Stimulated activated CD8-positive, alpha-beta memory T cell treated with anti-CD3 and anti-CD28 coated beads, Interleukin-4, amount 100 ng/mL, for 1 hour (primary cell): ENCODE measurements at places on chromosomes 13 and 19.

- no peak for DNase-seq
Observed at GRCh38 chr13:94707400-94708021, 4.8 kb downstream of the SOX21 start.

DNA sequence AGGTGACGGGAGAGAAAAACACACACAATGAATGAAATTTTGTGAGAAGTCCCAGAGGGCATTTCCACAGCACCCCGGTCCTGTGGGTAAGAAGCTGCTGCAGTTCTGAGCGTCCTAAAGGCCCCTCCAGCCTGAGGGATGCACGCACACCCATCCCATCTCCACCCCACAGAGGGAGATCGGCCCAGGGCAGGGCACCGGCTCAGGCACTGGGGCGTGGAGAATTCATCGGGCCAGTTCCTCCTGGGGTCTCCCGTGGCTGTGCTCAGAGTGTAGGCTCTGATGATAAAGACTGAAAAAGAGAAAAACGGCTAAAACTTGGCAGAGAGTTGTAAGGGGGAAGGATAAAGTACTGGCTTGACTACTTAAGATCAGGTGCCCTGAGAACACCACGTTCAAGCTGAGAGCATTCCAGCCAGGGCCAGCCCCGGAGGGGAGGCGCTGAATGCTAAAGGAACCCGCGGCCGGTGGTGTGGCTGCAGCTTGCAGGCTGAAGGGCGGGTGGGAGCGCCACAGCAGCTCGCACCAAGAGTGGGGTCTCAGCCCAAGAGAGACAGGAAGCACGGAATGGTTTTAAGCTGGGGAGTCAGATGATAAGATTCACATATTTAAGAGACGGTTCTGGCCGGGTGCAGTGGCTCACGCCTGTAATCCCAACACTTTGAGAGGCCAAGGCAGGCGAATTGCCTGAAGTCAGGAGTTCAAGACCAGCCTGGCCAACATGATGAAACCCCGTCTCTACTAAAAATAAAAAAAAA, 121.9 kb upstream of the SPACA7 start:
- DNase-seq = no peak

GRCh38 chr13:112346173-112346898, 29.8 kb upstream of the SPACA7 start:
- DNase-seq = no peak

DNA sequence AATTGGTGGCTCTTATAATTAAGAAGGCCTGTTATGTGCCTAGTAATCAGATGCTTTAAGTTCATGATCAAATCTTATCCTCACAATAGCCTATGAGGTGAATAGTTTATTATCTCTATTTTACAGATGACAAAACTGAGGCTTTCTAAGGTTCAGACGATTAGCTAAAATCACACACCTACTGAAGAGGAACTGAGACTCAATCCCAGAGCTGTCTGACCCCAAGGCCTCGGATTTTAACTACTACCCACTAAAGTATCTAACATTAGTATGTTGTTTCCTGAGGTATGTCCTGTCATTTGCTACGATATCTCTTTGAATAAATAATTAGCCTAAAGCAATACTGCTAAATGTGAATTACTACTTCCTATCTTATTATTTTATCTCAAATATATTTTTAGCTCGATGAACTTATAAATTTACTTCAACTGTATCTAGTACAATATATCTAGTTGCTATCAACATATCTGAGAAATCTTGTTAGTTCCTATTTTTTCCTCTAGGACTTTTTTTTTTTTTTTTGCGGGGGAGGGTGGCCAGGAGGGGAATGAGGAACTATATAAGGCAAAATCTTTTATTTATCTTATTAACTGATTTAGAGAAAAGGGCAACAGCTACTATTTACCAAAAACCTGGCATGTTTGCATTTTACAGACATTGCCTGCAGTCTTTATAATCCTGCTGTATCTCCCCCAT, 118.5 kb downstream of the ABCC4 start:
- no peak for DNase-seq

- DNase-seq = no peak
Observed at GRCh38 chr19:296476-297225, 5.4 kb upstream of the PLPP2 start.

DNA sequence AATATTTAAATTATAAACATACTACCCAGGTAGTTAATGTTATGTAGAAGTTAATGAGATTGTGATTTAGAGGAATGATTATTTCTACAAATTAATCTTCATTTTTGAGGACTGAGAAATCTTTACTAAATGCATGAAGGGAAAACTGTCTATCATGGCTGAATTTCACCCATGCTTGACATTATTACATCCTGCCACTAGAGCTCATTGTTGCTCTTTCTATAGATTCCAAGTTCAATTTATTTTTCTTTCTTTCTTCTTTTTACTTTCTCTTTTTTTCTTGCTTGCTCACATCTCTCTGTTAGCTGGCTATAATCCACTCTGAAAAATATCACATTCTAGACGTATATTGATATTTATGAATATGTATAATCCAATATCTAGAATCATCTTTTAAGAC, 505.0 kb upstream of the KLHL1 start:
- no peak for DNase-seq

- DNase-seq = no peak
Observed at GRCh38 chr13:40624383-40624782, 42.1 kb downstream of the FOXO1 start.

DNA sequence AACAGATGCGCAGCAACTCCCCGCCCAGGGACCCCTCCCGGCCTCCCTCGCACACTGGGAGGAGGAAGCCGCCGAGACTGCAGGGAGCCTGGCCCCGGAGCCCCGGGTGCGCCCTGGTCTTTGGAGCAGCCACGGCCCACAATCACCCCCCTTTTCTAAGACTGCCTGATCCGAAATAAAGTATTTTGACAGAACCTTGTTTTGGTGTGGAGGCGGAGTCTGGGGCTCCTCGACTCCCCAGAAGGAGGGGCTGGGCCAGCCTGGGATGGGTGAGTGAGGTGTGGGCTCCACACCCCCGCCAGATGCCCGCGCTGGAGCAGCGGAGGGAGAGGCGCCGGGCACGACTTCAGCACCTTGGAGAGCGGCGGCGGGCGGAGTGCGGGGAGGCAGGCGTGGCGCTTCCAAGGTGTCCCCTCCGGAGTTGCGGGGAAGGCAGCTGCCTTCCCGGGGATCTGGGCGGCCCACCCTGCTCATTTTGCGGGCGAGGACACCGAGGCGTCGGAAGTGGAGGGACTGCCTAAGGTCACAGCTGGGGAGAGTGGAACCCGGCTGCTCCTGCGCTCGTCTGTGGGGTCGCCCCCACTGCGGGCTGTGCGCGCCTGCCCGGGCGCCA, 9.4 kb downstream of the SIRT6 start:
- peak; percentile 42 for DNase-seq

GRCh38 chr13:41004875-41005693, 14.0 kb downstream of the ELF1 start:
- DNase-seq = no peak
